Effector memory CD8-positive, alpha-beta T cell (primary cell): ENCODE measurements at places on chromosomes 11 and 22.

- no peak for DNase-seq
Observed at GRCh38 chr11:96781082-96781481, 391.3 kb downstream of the JRKL start.

DNA sequence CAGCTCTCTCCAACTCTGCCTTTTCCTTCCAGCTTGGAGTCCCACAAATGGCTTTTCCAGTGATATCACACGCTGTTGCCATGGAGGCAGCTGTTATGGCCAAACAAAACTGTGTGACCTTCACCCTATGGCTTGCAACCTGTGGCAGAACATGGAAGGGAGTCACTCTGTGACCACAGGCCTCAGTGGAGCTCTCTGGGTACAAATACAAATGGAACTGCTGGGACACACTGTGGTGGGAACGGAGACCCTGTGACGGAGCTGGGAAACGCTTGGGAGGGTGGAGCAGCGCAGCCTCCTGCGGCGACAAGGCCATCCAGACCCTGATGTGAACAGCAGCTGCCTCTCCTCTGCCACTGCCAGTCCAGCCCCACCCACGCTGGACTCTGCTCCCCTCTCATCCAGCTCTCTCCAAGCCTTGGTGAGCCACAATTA is 162.5 kb downstream of the ETS1 start:
- no peak for DNase-seq

DNA sequence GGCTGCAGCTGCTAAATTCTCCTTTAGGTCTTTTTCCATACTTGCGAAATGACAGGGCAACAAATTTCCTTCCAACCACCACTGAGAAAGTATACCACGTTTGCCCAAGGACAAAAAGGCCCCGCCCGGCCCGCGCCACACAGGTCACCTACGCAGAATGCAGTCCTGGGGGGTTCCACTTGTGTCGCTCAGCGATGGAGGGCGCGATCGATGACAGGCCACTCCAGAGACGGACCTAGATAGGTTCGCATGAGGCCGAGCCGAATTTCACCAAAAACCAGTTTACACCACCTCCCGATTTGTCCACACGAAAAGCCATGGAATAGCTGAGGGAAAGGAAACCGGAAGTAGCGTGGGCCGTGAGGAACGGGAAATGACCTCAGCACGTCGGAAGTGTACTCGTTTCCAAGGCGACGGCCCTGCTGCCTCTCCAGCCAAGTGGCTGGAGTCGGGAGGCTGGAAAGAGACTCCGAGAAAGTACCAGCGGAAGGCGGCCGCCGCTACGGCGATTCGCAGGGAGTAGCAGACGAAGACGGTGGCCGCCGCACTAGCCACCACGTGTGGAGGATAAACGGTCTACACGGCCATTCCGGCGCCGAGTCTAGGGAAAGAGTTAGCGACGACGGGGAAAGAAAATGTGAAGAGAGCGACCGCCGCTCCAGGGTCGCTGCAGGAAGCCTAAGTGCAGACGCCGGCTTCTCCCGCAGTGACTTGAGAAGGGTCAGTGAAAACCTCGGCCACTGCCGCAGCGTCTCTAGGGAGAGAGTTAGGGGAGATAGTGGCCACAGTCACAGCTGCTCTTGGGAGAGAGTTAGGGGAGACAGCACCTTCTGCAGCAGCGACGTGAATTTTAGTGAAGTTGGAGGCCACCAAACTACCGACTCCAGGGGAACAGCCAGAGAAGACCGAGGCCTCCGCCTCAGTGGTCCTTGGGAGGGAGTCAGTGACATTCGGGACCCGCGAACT is at the start of gene ANKRD42:
Gene ANKRD42, plus strand, starts transcription at position 398 of the 966 bp plus-strand sequence. CDS start 959 bp downstream, outside the sequence.
- peak; percentile 80 for DNase-seq

- peak; percentile 10 for DNase-seq
Observed at GRCh38 chr11:39374963-39375698, 2084.3 kb downstream of the LRRC4C start.

DNA sequence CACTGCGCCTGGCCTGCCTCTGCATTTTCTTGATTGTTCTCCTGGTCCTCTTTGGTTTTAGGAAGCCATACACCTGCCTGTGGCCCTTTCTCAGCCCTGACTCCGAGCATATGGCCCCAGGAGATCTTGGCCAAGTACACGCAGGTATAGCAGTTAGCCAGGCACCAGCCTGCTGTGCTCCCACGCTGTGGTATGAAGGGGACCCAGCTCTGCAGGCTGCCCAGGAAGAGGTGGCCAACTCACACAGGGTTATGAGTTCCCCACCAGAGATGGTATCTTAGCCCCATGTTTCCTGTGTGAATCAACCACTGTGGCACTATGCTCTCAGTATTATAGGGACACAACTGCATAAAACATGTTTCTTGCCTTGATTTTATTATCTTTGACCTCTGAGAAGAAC is 31.1 kb downstream of the SGSM3 start:
- DNase-seq: peak; percentile 63

GRCh38 chr11:46953093-46953492 is 16.5 kb downstream of the CSTPP1 start:
- no peak for DNase-seq

DNA sequence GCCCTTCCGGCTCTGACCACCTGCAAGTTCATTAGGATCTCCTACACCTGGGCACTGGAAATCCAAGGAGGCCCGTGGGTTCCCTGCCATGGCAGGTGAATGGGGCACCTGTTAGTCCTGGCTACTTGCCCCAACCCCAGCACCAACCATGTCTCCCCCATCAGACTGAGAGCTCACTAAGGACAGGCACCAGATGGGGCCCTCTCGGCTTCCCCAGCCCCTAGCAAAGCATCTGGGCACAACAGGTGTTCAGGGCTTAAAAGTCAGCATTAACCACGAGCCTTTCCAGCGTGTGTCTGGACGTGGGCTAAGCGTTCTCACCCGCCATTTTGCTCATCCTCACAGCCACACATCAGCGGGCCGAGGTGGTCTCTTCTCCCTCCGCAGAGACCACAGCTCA is 2.2 kb downstream of the SULT4A1 start:
- no peak for DNase-seq
